Dorsolateral prefrontal cortex (tissue), 122 donors: ENCODE measurements at places on chromosomes 12 and 14.

DNA sequence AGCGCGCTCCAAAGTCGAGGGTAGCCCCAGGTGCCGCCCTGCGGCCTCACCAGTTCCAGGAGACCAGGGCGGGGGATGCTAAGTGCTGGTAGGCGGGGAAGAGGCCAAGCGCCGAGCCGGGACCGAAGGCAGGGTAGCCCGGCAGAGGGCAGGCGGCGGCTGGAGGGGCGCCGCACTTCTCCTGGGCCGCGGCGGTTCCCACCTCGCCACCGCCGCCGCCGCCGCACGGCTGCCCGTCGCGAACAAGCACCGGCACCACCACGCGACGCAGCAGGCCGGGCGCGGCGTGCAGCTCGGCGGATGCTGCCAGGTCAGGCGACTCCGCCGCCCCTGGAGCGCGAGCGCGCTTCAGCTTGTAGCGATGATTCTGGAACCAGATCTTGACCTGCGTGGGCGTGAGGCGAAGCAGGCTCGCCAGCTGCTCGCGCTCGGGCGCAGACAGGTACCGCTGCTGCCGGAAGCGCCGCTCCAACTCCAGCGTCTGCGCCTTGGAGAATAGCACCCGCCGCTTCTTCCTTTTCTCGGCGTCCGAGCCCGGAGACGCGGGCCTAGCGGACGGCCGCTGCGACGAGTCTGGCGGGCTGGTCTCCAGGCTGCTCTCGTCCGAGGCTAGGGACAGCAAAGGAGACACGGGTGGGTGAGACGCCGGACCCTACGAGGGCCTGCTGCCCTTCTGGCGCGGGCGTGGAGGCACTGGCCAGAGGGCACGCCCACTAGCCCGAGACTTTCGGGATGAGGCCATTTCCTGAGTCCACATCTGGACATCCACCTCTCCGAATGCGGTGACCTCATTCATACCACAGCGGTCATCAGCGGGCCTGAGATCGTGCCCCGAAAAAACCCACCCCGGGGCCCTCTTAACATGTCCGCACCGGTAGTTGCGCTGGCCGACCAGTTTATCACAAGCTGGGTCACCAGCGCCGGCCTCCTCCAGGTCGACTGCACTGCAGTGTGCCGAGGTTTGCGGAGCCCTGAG, 1.3 kb downstream of the NKX2-8 start:
- DNase-seq, result no peak

- no peak for DNase-seq
These were observed 12.8 kb downstream of the CLSTN3 start for GRCh38 chr12:7142809-7143465.

GRCh38 chr14:21734457-21735074, 60.9 kb upstream of the OR4E1 start:
- no peak for DNase-seq

DNA sequence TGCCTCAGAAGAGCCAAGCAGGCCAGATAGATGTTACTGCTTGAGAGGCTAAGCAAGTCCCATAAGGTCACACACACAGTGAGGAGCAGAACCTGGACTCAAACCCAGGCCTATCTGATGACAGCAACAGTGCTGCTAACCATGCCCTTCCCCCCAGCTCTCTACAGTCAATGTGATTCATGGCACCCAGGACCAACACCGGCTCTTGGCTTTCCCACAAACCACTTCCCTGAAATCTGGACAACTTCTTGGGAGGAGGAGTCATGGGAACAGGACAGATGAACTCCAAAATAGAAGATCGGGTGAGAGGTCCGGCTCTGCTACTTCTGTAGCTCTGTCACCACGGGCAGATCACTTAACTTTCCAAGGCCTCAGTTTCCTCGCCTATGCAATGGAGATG, 716 bp upstream of the PTGDR start:
- DNase-seq, result no peak

DNA sequence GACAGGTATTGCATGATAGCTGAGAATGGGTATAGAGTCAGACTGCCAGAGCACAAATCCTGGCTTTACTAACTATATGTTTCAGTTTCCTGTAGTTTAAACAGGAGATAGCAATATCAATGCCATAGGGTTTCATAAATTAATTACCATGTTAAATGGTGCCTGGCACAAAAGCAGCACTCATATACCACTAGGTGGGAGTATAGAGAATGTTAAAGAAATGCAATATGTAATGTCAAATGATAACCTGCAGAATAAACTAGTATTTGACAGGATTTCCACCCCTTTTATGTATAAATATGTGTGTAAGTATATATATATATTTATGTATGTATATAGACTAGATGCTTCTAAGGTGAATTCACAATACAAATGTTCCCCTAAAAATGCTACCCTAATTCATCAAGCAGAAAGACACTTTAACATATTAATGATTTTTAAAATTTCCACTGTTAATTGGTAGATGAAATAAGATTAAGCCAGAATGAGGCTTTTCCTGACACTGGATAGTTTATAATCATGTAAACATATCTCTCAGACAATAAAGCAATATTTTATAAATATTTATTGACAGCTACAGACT, 8.6 kb downstream of the WDR89 start:
- no peak for DNase-seq

DNA sequence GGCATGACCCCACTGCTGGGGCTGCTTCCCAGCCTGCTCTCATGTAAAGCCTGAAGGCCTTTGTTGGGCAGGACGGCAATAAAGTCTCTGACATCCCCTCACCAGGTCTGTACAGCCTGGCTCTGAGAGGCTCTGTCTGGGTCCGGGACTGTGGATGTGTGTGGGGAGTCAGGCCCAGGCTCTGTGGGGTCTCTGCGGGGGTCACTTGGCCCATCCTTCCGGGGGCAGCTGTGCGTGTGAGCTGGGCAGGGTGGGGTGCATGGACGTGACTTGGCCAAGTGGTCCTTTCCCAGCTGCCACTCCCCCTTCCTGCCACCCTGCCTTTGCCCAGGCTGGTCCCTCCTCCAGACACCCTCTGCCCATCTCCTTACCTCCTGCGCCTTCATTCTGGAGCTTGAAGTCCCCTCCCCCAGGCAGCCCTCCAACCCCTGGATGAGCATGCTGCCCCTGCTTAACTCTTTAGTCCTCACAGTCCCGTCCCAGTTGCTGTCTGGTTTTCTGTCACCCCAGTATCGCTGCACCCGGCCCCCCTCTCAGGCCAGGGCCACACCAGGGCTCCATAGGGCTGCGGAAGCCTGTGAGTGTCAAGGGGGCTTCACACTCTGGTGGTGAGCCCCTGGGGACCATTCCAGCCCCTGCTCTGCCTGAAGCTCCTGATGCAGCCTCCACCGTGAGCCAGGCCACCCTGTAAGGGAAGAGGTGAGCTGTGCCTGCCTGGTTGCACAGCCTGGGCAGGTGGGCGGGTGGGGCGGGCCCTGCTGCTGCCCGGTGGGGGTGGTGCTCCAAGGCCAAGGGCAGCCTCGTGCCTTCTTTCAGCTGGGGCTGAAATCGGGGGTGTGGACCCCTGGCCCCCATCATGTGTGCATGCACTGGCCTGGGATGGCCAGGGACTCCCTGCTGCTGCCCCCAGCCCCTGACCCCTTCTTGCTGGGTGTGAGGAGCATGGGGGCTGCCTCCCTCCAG, 25.5 kb upstream of the KIF26A start:
- no peak for DNase-seq

- DNase-seq, result no peak
These were observed 270.2 kb upstream of the FOXG1 start for GRCh38 chr14:28496364-28496763.

DNA sequence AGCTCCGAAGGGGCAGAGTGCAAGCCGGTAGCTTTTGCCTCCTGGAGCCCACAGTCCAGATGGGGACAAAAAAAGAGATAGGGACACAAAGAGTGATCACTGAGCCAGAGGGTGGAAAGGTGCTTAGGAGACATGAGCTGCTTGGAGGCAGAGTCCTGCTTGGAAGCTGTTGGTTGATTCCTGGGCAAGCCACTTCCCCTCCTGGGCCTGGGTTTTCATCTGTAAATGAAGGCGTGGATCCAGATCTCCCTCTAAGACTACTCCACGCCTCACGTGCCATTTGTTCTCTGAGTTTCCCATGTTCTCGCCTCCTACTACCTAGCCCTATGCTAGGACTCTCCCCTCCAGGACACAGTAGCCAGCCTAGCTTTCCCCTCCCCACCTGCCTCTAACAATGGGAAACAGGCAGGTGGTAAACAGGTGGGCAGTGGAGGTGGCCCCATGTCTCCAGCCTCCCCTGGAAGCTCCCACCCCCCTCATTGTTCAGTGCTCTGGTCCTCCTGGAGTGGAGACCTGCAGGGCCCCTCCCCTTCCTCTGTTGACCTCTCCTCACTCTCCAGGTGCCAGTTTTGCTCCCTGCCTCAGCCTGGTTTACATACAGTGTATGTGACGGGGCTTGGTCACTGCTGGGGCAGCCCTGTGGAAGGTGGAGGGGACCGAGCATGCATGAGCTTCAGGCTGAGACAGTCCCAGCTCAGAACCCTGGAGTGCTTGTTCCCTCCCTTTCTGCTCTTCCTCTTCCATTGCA, 3.8 kb downstream of the SERPINA3 start:
- peak; percentile 10 for DNase-seq

DNA sequence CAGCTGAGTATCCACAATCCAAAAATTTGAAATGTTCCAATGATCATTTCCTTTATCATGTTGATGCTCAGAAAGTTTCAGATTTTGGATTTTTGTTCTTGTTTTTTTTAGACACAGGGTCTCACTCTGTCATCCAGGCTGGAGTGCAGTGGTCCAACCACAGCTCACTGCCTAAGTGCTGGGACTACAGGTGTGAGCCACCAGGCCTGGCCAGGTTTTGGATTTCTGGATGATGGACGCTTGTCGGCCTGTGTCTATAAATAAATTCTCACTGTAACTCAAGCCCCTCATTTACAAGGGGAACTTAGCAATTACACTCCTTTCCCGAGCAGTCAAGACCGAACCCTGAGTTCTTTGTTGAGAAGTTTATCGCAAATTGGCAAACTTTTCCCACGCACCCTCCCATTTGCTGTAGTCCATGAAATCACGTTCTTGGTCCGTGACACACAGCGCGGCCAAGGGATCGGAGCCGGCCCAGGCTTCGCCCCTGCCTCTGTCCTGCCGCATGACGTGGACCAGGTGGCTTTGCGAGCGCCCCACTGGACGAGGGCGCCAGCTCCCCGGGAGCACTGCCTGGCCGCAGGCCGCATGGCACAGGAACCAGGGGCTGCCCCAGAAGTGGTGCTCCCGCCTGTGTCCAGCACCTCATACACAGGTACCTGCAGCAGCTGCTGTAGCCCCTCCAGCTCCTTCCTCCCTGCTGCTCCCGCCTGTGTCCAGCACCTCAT, 14.0 kb upstream of the ANKLE2 start:
- no peak for DNase-seq

DNA sequence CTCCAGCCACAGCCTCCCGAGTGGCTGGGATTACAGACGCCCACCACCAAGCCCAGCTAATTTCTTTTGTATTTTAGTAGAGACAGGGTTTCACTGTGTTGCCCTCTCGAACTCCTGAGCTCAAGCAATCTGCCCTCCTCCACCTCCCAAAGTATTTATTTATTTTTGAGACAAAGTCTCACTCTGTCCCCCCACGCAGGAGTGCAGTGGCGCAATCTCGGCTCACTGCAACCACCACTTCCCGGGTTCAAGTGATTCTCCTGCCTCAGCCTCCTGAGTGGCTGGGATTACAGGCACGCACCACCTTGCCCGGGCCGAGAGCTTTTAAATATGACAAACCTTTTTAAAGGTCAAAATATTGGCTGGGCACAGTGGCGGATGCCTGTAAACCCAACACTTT, 14.6 kb downstream of the NUMB start:
- no peak for DNase-seq

DNA sequence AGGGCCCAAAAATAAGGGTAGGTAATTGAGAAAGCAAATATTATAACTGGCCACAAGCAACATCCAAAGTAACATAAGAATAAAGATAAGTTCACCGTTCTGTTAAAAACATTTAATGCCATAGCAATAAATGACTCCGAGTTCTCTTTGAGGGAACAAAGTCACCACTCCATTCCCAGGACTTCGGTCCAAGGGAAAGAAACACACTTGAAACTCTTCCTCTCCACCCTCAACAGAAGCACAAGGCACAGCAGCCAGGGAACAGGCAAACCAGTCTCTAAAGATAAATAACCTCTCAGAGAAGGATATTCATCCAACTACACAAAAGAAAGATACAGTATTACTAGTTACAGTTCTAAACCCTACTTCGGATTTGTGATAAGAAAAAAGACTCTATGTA, 2.5 kb downstream of the SETD3 start:
- no peak for DNase-seq

DNA sequence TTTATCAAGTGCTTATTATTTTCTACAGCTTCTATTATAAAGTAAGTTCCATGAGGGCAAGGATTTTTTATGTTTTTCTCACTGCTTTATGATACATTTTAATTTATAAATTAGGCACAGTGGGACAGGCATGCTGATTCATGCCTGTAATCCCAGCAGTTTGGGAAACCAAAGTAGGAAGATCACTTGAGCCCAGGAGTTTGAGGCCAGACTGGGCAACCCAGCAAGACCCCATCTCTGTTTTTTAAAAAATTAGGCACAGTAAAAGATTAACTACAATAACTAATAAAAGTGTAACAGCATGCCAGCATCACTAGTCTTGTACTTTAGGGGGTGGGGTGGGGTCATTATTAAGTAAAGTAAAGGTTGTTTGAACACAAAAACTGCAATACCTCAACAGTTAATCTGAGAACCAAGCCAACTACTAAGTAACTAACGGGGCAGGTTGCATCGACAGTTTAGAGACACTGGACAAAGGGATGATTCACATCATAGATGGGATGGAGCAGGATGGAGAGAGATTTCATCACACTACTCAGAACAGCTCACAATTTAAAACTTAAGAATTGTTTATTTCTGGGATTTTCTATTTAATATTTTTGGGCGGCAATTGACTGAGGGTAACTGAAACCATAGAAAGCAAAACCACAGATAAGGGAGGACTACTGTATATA, 119.5 kb downstream of the PLEKHA5 start:
- DNase-seq, result no peak

DNA sequence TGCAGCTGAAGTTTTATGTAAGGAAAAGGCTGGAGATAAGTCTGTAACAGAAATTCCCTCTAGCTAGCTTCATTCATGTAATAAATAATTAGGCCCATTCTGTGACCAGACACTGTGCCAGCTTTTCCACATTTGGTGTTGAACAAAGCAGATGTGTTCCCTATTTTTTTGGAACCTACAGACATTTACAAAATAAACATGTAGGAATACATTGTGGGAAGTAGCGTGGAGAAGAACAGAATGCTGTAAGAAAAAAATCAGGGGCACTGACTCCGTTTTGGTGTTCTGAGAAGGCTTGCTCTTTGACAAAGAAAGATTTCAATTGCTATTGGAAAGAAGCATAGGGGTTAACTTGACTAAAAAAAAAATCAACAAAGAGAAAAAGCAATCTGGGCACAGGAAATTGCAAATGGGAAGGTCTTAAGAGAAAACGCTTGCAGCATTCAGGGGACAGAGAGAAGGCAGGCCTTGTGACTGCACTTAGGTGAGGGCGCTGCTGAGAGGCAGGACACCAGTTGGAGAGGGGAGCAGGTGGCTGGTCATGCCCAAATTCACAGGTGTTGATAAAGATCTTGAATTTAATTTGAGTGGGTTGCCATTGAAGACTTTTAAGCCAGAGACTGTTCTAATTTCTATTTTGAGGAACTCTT, 4.0 kb downstream of the FAR2 start:
- DNase-seq, result peak; percentile 45

- DNase-seq, result no peak
These were observed 161.0 kb downstream of the RBM19 start for GRCh38 chr12:113804961-113805600.

- DNase-seq, result no peak
These were observed 326.1 kb downstream of the NAV3 start for GRCh38 chr12:78156751-78157150.
